Amygdala (tissue), 56 donors: ENCODE measurements at places on chromosomes 5 and 9.

DNA sequence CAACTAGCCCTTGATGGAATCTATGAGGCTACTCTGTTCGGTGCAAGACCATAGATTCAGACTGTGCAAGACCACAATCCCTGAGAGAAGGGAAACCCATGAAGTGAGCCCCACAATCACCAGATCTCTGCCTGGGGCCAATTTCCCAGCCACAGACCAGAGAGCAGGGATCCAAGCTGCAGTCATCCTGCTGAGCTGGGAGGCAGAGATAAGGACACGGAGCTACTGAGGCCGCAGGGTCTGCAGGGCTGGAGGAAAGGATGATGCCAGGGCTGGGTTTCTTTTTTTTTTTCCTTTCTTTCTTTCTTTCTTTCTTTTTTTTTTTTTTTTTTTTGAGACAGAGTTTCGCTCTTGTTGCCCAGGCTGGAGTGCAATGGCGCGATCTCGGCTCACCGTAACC, 47.7 kb upstream of the FUBP3 start:
- no peak for DNase-seq

DNA sequence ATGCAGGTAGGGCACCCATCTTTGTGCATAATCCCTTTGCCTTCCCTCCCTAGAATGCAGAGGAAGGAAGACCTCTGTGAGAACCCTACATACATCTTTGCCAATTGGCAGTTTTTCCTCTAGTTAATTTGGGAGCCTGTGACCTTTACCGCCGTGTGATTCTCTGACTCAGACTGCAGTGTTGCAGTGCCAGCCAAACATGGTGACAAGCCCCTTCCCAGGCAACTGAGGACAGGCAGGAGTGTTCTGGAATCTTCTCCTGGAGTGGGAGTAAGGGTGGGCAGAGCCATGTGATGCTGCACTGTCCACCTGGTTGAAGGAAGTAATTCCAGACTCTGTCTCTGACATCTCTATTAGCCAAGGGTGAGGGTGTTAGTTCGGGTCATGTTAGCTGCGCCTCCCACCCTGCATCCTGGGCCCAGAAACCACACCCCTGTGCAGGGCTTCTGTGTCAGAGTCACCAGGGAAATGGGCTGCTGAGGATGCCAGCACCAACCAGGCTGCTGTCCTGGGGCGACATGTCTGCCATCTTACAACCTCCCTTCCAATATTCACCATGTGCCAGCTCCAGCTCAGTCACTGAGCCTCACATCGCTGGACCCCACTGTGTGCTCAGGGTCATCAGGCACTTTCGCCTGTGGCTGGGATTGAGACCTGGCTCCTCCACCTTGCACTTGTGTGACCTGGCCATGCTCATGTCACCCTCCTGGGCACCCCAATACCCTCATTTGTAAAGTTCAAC, 21.8 kb downstream of the KCNIP1 start:
- no peak for DNase-seq

DNA sequence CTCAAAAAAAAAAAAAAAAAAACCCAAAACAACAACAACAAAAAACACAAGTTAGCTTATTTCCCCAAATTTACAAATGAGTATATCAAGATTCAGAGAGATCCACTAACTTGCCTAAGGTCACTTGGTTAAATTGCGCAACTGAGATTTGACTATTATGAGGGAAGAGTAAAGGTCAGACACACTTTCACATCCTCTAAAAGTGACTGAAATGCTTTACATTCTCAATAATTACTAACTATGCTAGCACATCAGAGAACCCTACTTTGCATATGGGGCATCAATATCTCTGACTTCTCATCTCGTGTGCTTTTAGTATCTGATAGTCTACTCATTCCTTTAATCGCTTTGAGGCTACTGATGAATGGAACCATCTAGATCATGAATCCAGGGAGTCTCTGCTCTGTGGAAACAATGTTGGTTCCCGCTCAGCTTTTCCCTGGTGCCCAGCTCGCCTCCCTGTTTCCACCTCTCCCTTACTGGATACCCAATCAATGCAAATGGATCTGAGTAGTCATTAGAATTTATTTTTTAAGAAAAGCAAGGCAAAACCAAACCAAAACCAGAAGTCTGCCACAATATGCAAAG, 182.1 kb upstream of the TRIM32 start:
- DNase-seq, result no peak

DNA sequence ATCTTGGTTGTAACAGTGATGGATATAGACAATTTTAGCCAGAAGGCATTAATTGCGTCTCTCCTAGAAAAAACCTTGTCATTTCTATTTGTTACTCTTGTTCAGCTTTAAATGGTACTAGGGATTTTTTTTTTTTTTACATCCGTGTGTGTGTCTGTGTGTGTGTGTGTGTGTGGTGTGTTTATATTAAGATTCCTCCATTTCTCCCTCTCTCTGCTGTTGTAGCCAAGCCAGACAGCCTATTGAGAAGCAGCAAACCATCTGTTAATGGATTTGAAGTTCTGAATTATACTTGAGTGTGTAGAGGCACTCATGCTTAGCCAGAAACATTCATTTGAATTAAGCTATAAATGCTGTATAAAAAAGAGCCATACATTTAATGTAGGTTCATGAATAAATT, 72.3 kb downstream of the SLF1 start:
- DNase-seq, result no peak

DNA sequence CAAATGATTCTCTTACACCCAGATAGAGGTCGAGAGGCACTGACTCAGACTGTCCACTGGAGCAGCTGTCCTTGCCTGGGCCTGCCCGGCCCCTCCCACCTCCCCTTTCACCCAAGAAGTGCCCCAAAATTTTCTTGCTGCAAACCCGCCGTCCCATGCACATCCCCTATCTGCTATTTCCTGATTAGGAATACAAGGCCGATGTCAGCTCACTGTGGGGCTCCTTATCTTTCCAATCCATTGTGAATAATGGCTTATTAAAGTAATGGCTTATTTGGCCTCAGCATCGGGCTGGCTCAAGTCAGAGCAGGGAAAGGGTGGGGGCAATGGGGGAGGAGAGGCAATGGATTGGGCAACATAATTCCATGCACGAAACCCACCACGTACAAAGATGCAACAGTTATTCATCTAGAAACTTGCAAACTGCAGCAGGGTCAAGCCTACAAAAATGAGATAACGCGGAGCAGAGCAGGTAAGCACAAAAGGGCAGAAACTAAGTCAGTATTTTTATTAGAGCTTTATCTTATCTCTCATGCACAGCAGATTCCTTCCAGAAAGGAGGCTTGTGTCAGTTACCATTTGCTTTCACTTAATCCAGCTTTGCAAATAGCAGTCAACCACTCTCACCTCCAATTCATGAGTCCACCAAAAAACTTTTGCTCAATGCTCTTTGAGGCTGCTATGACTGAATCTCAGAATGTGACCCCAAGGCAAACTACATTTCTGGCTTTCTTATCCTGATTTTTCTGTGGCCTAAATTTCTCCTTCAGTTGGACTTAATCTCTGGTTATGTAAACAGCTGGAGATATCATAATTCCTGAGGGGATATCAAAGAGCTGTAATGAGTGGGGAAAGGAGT, 138.2 kb upstream of the OSMR start:
- DNase-seq, result no peak

- no peak for DNase-seq
Measured at GRCh38 chr5:122693963-122694362, 80.9 kb upstream of the SNX2 start.

DNA sequence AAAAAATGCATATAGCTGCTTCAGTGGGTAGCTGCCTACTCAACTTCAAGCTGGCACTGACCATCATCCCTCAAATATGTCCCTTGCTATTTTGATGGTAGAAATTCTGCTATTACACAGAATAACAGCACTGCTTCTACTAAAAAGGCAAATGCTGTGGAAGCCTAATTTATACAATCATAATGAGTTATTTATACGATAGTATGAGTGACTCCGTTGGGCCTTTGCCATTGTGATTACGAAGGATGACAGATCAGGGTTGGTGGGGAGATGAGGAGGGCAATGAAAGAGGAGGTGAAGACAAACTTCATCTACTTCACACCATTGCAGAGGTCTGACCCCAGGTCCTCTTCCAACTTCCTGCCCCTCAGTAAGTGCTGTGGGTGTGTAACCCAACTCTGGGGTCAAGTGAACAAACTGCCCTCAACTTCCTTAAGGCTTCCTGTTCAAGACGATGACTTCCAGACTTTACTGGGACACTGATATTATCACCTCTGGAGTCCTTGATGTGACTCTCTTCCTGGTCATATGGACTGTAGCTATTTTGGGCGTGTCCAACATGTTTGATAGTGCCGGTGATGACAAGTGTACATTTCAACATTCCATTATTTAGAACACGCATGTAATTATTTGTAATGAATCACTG, 74.1 kb upstream of the RPS23 start:
- no peak for DNase-seq

DNA sequence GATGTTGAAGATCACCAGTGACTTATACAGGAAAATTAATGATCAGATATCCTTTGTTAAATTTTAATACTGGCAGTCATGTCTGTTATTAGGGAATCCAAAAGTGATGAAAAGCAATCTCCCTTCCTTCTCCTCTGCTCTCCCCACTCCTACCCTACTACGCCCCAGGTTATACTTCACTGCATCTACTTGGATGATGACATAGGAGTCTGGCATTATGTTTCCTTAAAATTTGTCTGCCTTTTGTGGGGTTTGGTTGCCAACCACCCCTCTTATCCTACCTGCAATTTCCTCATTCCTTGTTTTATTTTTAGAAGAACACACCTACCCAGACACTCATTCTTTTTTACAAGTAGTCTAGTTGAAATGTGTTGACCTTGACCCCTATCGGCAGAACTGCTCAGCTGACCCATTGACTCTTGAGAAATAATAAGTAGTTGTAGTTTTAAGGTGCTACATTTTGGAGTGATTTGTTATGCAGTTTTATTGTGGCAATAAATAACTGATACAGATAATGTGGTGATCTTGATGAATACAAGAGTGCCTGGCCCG, 5.1 kb upstream of the MOB3B start:
- DNase-seq, result no peak

- DNase-seq, result no peak
Measured at GRCh38 chr5:173012882-173013281, 29.3 kb downstream of the ATP6V0E1 start.

DNA sequence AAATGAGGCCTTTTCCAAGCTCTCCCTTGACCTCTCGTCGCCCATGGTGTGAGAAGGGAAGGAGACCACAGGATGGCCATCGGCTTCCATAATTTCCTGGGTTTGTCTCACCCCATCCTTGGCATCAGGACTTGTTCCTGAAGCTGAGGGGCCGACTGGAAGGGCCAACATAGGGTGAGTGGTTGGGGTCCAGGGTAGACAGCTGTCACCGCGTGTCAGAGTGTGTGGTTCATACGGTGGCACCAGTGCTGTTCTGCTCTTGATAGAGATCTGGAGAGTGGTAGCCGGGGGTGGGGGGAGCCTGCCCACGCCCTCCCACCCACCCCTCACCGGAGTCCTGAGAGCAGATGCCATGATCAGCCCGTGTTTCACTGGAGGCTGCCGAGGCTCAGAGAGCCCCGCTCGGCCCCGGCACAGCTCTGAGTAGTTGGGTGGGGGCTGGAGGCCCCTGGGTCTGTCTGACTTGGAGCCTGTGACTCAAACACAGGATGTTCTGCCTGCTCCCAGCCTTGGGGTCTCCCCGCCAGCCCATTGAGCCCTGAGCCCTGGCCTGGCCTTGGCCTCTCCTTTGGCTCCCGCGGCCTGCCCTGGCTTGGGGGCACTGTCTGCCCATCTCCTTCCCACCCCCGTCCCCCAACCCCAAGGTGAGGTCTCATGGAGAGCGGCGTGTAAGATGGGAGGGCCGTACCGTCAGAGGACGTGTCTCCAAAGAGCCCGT, 53.1 kb upstream of the IER5L start:
- no peak for DNase-seq

DNA sequence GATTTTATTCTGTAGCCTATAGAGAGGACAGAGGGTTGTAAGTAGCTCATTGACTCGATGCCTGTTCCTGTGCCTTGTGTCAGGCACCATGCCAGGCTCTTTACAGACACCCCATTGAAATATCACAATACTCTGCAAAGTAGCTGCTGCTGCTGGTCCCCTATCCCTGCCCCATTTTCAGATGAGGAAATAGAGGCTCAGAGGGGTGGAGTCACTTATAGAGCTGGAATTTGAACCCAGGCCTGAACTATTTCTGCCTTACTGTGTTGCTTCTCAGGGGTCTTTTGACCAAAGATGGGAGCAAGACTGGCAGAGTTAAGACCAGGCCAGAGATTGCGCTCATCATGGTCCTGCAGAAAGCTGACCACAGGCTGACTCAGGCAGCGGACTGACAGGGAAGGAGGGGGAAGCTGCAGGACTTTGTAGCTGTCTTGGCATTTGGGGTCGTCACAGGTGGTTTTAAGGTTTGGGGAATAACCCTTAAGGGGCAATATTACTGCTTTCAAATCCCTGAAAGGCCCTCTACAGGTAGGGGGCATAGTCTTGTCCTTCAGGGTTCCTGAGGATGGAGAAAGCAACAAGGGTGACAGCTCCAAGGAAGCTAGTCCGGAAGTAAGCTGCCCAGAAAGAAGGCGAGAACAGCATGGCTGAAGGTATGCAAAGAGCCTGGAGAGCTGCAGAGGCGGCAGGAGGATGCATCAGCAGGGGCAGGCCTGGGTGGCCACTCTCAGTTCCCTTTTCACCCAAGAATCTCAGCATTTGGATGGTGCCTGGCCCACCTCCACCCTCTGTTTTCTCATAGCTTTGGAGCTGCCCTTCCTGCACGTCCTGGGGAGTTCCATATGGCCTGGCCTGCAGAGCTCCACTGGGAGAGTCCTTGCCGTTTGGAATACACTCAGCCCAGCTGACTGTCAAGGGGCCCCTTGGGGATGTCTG, 18.3 kb upstream of the NDST1 start:
- no peak for DNase-seq

- DNase-seq, result no peak
Measured at GRCh38 chr9:23850690-23851629, 24.9 kb upstream of the ELAVL2 start.

DNA sequence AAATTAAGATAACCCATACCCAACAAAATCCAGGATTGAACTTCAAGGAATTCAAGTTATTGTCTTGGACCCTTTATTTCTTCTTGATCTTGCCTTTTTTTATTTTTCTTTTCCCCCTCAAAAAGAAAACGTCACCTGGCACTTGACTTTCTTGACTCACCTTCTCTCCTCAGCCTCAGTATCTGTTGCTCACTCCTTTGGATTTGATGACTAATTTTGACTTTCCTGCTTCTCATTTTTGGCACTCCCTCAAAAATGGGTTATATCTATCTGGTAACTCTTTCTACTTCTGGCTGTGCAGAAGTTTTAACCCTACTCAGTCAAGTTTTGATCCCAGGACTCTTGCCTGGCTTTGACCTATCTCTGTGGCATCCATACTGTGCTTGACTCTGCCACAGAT, 66.6 kb upstream of the SPATA31D4 start:
- no peak for DNase-seq

- no peak for DNase-seq
Measured at GRCh38 chr5:135497971-135498636, 37.7 kb downstream of the NEUROG1 start.

- no peak for DNase-seq
Measured at GRCh38 chr5:9283021-9283420, 262.9 kb downstream of the SEMA5A start.

- DNase-seq, result no peak
Measured at GRCh38 chr5:78636682-78637081, 11.9 kb downstream of the LHFPL2 start.

DNA sequence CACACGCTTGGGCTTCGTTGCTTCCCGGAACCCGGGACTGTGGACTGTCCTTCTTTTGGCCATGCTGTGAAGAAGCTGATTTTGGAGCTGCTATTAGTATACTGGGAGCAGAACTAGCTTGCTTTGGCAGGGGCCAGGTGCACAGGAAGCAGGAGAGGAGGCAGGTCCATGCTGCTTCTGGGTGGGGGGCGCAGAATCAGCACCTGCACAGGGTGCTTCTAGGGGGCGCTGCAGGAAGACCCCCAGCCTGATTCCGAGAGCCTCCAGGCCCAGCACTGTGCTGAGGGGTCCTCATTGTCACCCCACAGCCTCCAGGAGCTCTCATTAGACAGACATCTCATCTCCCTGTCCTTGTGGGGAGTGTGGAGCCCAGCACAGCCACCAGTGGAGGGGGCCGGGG, 252.6 kb upstream of the IRX4 start:
- no peak for DNase-seq
